ENCODE measurements at places on chromosomes 7 and 10.
A peak's percentile ranks its signal among the peaks of the same experiment; 100 is the strongest.

DNA sequence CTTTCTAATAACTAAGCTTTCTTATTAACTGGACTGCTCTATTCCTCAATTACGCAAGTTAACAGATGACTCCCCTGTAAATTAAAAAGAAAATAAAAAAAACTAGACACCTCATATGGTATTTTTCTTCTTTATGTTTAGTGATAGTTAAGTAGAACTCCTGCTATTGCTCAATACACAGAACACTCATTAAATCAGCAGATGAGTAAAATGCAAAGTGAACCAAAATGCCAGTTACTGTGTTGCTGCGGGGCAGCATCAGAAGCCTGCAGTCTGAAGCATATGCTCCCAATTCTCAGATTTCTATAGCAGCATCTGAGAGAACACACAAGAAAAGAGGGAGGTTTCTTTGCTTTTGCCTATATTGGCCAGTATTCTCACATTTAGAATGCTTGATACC, 28.4 kb downstream of the CDK6 start:
- DNase-seq, result peak; percentile 76

- DNase-seq, result no peak
Measured at GRCh38 chr10:374354-374753, 239.1 kb downstream of the ZMYND11 start.

DNA sequence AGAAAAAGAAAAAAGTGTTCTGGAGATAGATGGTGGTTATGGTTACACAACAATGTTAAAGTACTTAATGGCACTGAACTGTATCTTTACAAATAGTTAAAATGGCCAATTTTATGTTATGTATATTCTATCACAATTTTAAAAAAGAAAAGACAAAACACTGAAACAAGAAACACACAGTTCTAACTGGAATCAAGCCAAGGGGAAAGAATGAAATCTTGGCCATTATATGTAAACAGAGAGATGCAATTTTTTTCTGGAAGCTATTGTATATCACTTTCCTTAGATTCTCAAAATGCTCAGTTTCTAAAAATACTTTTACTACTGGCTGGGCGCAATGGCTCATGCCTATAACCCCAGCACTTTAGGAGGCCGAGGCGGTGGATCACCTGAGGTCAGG, 4.1 kb downstream of the COA1 start:
- no peak for DNase-seq

DNA sequence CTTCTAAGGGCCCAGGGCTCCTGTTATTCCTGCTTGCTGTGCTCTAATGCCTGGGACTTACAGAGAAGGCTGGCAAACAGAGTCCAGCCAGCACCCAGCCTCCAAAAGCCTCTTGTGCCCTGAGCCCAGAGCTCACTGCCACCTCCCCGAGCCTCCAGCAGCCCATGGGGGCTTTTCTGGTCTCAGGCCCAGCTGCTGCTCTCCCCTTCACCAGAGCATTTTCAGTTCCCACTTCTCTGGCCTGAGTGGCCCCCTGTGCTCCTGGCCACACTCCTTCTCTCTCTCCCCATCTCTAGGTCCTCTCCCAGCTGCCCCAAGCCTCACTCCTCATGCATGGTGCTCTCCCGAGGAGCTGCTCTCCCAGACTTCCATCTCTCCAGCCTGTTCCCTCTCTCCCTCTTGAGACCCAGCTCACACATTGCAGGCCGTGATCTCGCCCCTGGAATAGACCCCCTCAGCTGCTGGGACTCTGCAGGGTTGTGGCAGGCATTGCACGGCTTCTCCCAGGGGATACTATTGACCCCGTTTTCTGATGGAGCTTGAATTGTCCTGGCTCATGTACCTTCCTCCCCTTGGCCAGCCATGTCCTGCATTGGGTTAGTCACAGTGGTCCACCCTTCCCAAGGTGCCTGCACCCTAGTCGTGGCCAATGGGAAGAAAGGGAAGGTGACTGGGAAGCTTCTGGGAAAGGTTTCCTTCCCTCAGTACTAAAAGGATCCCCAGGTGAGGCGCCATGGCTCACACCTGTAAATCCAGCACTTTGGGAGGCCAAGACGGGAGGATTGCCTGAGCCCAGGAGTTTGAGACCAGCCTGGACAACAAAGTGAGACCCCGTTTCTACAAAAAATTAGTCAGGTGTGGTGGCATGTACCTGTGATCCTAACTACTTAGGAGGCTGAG, 9.0 kb upstream of the RASSF4 start:
- DNase-seq, result no peak

GRCh38 chr7:146136357-146136875, 19.8 kb downstream of the CNTNAP2 start:
- no peak for DNase-seq

GRCh38 chr7:118372530-118372929, 148.0 kb downstream of the ANKRD7 start:
- DNase-seq, result peak; percentile 0

GRCh38 chr10:118901380-118901779, 128.1 kb upstream of the NANOS1 start:
- DNase-seq, result no peak

GRCh38 chr10:84659497-84660439, 331.4 kb downstream of the CCSER2 start:
- no peak for DNase-seq

- no peak for DNase-seq
Measured at GRCh38 chr10:112120491-112120890, 63.1 kb downstream of the GPAM start.

GRCh38 chr10:94085766-94086437, 92.2 kb downstream of the PLCE1 start:
- DNase-seq, result no peak

GRCh38 chr10:11587722-11588259, 23.7 kb downstream of the USP6NL start:
- DNase-seq, result no peak

- no peak for DNase-seq
Measured at GRCh38 chr7:55481155-55481554, 91.1 kb downstream of the VOPP1 start.

DNA sequence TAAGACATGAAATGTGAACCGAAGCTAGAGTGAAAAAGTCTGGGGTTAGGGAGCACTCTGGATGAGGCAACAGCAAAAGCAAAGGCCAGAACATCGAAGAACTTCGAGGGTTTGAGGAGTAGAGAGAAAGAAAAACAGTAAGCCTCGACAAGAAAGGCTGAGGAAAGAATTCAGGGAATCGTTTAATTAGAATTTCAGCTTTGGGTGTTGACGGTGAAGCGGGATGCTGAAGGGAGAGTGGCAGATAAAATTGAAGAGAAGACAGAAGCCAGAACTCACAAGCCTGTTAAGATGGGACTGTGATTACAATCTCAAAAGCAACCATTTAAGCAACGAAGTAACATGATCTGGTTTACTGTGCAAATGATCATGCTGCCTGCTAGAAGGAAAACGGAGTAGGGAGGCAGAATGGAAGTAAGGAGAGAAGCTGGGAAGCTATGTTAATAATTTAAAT, 2.1 kb downstream of the TRDMT1 start:
- peak; percentile 74 for DNase-seq

DNA sequence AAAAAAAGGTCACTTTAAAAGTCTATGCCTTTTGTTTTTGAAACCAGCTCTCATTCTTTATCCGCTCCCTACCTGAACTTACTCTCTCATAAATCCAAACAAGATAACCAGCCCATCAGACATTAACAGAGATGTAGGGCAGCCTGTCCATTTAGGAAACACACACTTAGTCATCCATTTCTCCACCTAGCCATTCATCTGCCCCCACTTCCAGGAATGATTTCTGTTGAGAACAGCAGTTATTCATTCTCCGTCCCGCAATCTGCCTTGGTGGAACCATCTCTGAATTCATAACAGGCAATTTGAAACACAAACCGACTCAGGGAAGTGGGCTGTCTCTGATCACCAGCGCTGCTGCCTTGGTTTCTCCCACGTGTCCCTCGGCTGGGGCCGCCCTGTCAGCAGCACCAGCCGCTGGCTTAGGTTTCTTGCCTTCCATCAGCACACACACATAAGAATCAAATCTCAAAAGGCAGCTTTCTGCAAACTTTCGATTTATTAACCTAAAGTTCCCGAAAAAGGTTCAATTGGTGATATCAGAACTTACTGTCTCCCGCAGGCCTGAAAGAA, 528.2 kb upstream of the NRP1 start:
- DNase-seq, result no peak

GRCh38 chr10:93352638-93353383, 129.3 kb downstream of the MYOF start:
- peak; percentile 56 for DNase-seq

- DNase-seq, result no peak
Measured at GRCh38 chr10:79628988-79629954, 18.5 kb downstream of the SFTPA1 start.

DNA sequence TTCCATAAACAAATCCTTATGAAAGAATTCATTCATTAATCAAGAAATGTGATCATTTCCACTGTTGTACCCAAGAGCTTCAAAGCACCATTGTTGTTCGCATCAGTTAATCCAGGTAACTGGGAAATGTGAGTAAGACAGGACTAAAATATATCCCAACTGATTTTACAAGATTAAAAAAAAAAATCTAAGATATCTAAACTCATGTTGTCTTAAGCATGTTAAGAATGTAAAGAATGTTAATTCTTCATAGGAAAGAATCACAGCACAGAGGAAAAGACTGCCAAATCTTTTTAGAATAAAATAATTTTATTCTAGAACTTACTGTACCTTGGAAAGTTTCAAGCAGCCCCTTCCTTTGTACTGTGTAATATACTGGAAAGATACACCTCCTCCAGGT, 16.4 kb downstream of the FZD1 start:
- DNase-seq, result peak; percentile 20

DNA sequence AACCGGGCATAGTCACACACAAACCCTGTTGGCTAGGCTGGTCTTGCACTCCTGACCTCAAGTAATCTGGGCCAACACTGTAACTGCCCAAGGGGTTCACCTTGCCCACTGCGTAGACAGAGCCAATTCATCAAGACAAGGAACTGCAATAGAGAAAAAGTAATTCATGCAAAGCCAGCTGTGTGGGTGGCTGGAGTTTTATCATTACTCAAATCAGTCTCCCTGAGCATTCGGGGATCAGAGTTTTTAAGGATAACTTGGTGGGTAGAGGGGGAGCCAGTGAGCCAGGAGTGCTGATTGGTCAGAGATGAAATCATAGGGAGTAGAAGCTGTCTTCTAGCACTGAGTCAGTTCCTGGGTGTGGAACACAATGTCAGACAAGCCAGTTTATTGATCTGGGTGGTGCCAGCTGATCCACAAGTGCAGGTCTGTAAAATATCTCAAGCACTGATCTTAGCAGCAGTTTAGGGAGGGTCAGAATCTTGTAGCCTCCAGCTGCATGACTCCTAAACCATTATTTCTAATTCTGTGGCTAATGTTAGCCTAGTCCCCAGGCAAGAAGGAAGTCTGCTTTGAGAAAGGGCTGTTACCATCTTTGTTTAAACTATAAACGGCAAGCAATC, 15.6 kb upstream of the FXYD4 start:
- peak; percentile 48 for DNase-seq

GRCh38 chr10:84563868-84564267, 235.5 kb downstream of the CCSER2 start:
- no peak for DNase-seq

GRCh38 chr7:41336981-41337380, 365.9 kb downstream of the INHBA start:
- peak; percentile 25 for DNase-seq

- peak; percentile 75 for DNase-seq
Measured at GRCh38 chr10:113491967-113492565, 60.8 kb upstream of the HABP2 start.

GRCh38 chr10:79045566-79046175, 23.1 kb upstream of the ZMIZ1 start:
- no peak for DNase-seq

DNA sequence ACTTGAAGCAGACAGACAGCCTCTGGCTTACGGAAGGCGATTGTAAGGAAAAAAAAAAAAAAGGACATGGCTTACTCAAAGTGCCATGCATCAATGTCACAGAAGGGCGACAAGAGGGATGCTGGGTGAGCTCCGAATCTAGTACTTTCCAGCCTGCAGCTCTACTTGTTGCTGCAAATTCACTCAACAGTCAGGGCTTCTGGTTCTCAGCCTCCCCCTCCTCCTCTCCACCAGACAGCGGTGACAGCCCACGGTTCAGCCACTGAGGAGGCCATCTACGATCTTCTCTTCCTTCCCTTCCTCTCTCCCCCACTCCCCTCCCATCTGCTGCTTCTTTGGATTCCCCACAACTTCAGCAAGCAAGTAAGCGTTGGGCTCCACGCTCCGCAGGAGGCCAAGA, 63.5 kb downstream of the PRKAG2 start:
- DNase-seq, result no peak

DNA sequence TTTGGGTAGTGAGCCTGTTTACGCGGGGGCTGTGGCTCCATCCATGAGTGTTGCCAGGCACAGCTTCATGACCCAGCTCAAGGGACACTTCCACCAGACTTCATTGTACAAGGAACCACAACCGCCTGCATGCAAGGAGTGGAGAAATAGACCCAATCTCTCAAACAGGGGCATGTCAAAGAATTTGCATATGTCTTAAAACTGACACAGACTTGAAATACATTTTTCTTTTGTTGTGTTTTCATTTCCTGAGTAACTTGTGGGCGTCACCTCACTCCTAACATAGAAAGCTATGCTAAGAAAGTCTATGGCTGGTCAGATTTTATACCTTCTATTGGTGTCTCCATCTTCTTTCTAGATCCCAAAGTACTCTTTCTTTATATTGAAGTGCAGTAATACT, 266.2 kb upstream of the RNF32 start:
- DNase-seq, result no peak

DNA sequence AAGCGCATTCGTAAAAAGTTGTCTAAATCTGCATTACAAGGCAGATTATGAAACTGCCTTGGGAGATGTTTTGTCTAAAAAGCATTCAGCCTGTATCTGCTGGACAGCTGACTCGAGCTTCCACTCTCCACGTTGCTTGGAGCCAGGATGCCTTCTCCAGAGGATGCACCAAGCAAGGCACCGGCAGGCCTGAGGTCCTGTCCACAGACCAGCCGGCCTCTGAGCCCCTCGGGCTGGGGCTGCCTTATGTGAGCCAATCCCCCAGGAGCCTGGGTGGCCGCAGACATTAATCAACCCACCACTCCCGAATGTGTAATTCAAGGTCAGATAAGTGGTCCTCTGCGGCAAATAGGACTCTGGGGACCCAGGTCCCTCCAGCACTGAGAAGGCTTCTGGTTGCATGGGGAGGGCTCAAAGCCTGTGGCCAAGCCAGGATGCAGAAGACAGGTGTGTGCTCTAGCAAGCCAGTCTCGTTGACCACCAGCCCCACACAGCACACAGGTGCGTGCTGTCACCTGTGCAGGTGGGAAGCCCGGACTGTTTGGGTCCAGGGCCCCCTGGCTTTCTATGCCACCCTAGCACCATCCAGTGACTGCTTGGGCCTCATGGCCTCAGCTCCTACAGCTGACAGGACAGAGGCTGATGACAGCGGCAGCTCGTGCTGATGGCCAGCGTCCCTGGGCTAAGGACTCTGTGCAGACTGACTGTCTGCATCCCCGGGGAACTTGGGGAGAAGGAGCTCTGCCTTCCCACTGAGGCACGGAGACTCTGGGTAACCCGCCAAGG, 4.8 kb upstream of the RET start:
- no peak for DNase-seq

DNA sequence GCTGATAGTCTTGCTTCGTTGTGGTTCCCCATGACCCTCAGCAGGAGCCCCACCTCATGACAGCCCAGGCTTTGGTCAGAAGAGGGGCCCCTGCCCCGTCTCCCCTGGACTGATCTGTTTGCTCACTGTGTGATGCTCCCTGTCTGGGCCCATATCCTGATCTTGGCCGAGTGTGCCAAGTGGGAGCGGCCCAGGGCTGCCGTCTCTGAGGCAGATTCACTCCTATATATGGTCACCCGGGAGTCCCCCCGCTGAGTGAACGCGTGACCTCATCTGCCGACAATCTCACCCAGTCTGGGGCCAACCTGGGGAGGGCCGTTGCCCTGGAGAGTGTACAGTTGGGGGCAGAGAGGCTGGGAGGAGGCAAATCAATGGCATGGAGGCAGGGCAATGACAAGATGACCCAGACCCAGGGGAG, 34.5 kb downstream of the PPIF start:
- peak; percentile 93 for DNase-seq

All from GM23248 (cell line).